Activated T-cell treated with anti-CD3 and anti-CD28 coated beads for 48 hours (primary cell): ENCODE measurements at places on chromosomes 2 and 18.
A peak's percentile ranks its signal among the peaks of the same experiment; 100 is the strongest.

GRCh38 chr18:50830544-50830943 is 10.7 kb upstream of the MRO start:
- no peak for DNase-seq

DNA sequence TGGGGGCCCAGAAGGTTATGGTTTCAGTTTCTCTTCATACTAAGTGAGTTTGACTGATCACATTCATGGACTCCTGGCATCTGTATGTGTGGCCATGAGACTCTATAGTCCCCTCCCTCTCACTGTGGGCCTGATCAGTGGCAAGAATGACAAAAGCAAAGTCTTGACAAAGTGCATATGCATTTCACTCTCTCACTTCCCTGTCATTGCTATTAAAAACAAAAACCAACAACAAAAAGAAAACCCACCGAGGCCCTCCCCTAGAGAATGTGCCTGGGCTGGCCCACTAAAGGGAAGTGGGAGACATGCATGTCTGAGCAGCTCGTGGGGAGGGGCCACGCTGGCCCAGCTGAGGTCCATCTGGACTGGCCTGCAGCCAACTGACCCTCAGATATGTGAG is 600.1 kb upstream of the RAB6C start:
- DNase-seq: no peak

DNA sequence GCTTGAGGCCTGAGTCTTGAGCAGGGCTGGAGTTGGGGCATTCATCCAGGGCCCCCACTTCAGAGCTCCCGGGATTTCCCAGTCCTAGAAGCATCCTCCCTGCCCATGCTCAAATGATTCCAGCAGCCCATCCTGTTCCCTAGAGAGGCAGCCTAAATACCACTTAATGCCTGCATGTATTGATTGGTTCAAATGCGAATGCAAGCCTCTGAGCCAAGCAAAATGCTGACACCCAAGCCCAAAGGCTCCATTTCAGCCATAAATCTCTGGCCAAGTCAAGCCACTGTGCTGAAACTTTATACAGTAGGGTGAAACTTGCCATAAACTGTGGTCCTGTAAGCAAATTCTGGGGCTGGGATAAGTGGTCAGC is 279.8 kb downstream of the CLIP4 start:
- no peak for DNase-seq

GRCh38 chr2:108182489-108182888 is 57.3 kb upstream of the SULT1C3 start:
- DNase-seq: no peak

GRCh38 chr2:174337337-174338146 is 2.8 kb downstream of the SP9 start:
- no peak for DNase-seq

DNA sequence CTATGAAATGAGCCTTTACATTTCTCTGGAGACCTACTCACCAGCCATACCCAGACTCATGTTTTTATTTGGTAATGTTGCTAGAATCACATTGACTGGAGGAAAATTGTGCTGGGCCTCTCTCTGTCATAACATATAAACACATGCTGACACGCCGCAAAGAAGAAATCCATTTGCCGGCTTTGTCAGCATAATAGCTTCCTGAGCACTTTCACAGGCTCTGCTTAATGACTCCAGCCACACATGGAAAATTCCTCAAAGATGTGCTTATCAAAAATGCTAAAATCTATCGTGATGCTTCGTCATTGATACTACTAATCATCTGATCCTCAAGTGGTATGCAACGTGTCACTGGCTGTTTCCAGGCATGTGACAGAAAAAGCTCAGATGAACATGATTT is 63.1 kb downstream of the RND3 start:
- DNase-seq: no peak

GRCh38 chr2:36410681-36411080 is 55.1 kb downstream of the CRIM1 start:
- no peak for DNase-seq

GRCh38 chr2:238138331-238139195 is at the start of gene KLHL30:
Gene KLHL30, plus strand, starts transcription at chr2:238138668. Its CDS starts 2,087 bp downstream, at chr2:238140755.
- DNase-seq: no peak

DNA sequence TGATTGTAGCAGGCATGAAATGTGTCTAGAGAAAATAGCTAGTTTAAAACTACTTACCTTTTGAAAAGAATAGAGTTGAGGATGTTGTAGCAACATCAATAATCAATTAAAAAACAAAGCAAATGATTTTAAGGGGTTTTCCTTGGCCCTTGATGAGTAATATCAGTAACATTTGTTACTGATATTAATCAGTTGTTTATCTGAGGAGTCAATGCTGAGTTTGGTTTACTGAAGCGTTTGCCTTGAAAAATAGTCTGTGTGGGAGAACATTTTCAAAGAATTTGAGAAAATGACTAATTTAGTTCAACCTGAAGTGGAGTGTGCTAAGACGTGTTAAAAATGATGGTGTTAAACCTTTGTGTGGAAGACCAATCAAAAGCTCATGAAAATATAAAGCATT is 9.3 kb downstream of the PTH2R start:
- no peak for DNase-seq

GRCh38 chr2:220787251-220787650 is 784.9 kb downstream of the EPHA4 start:
- no peak for DNase-seq

GRCh38 chr2:207112383-207112782 is 53.4 kb downstream of the KLF7 start:
- no peak for DNase-seq

DNA sequence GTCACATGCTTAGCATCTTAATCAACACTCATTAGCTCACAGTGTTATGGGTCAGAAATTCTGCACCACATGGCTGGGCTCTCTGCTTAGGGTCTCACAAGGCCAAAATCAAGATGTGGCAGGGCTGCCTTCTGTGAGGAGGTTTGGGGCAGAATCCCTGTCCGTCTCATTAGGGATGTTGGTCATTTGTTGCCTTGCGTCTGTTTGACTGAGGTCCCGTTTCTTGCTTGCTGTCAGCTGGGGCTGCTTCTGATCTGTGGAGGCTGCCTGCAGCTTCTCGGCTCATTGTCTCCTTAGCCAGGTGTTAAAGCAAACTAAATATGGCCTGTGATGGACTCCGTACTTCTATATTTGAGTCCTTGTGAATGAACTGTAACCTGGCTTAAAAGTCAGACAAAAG is 146.5 kb downstream of the NDUFA10 start:
- DNase-seq: no peak

- peak; percentile 94 for DNase-seq
Observed at GRCh38 chr2:240832205-240832727, 12.2 kb upstream of the KIF1A start.

- DNase-seq: no peak
Observed at GRCh38 chr18:25121442-25121841, 230.5 kb downstream of the ZNF521 start.

DNA sequence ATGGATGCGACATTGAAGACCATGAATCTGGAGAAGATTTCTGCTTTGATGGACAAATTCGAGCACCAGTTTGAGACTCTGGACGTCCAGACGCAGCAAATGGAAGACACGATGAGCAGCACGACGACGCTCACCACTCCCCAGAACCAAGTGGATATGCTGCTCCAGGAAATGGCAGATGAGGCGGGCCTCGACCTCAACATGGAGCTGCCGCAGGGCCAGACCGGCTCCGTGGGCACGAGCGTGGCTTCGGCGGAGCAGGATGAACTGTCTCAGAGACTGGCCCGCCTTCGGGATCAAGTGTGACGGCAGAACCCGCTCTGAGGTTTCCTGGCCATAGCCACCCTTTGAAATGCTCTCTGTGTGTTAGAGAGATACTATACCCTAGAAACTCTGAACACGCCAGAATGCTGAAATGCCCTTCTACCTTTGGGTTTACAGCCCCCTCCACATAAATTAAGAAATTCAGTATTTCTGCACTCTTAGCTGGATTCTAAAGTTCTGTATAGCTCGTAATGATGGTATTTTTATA is 659 bp downstream of the CHMP1B start:
- DNase-seq: no peak

- no peak for DNase-seq
Observed at GRCh38 chr2:17620841-17621240, 80.3 kb downstream of the VSNL1 start.

DNA sequence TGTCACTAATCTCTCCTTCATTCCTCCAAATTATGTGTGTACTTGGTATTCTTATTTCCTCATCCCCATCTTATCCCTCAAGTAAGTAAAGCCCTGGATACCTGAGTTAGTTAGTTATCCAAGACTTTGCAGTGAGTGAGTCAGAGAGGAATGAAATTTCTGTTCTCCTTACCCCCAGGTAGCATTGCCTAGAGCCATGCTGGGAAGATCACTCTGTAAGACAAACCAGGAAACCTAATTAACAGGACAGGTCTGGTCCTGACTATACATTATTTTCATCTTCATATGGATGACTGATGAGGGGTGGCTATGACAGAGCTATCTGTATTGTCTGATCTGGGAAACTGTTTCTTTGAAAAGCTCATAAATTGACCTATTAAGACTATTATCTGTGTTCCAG is 55.0 kb upstream of the ITGA6 start:
- no peak for DNase-seq
